ENCODE measurements at places on chromosomes 2 and 18.

DNA sequence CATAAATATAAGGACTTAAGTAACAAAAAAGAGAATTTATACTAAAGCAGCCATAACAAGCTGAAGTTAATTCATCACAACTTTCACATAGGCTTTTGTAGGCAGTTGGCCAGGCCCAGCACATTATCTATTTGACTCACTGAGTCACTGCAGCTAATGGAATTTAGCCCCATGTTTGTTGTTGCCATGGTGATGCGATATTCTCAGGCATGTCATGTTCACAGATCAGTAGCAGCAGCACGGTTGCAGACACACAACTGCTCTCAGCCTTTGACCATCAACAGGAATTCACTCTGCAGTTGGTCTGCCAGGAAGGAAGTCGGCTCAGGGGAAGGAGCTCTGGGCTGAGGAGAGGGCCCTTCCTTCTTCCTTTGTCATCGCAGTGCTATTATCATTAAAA is 639.8 kb downstream of the TMEM182 start:
- no peak for DNase-seq

DNA sequence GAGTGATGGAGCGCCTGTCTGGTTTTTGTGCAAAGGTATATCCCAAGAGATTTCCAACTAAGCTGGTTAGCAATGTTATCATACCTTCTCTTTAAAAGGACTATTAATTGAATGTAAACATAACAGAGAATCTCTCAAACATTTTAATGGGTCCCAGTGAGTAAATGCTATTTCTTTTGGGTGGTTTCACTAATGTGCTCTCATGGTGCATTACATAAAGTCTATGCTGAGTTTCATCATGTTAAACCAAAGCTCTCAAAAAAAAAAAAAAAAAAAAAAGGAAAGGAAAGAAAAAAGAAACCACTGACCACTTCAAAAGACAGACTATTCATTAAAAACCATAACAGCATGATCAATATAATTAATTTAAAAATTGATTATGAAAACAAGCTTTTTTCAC is 119.1 kb upstream of the SCN1A start:
- DNase-seq = no peak

- DNase-seq = no peak
These were observed 53.7 kb downstream of the SH2D6 start for GRCh38 chr2:85472261-85472660.

DNA sequence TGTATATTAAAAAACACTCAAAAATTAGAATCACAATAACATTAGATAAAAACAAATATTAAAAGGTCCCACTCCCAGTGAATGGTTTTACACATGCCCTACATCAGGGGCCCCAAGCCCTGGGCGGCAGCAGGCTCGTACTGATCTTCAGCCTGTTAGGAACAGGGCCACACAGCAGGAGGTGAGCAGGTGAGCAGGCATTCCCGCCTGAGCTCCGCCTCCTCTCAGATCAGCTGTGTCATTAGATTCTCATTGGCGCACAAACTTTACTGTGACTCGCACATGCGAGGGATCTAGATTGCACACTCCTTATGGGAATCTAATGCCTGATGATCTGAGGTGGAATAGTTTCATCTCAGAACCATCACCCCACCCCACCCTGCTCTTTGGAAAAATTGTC is 74.2 kb downstream of the MBD2 start:
- DNase-seq = no peak

DNA sequence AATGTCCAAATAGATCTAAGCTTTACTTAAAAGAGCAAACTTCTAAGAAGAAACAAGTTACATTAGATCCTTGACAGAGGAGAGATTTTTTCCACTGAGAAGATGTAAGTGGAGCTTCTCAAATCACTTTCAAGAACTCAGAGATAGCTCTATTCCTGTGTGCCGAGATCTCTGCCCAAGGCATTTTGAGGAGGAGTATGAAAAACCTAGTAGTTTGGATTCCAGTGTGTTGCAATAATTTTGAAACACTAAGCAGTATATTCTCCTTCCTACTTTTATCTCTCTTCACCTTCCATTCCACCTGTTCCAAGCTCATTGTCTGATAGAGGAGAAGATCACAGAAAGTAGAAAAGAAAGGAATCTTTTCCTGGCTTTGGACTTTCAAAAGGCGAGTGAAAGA is 192.0 kb upstream of the TANK start:
- no peak for DNase-seq

GRCh38 chr18:69978732-69979715 is 31.4 kb upstream of the CD226 start:
- no peak for DNase-seq

GRCh38 chr2:155895016-155895415 is 437.5 kb downstream of the NR4A2 start:
- peak; percentile 7 for DNase-seq

DNA sequence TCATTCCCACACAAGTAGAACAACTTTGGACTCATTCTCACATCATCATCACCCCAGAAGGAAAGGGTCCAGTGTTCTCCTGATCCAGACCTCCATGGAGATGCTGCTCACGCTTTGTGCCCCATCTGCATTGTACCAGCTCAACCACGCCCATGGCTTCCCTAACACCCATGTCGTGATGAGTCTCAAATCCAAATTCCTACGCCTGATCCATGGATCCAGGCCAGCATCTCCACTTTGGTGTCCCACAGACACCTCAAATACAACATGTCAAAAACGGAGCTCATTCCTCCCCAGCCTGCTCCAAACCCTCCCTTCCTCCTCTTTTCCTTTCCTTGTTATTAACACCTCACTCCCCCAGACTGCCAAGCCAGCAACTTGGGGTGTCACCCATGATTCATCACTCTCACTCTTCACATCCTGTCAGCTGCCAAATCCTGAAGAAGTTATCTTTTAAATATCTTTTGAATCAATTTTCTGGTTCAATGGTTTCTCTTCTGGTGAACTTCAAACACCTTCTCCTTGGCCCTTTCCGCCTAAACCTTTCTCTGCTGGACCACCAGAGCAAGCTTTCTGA is 30.2 kb upstream of the FAM124B start:
- DNase-seq = no peak

DNA sequence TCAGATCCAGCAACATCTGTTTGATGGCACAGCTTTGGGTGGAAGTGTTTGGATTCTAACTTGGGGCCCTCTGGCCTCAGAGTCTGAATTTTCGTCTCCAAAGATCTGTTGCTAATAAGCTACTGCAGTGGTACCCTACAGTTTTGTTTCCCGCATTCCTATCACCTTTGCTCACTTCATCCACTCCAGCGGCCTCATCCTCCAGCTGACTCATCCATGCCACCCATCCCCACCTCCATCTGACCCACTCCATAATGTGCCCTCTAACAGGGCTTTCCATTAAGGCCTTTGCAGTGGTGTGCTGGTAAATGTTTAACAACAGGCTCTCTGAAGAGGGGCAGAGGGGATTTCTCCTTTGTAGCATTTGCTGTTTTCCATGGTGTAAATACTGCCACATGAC is 225.5 kb downstream of the TGIF1 start:
- peak; percentile 55 for DNase-seq
